Aorta (tissue), 5 donors: ENCODE measurements at places on chromosomes 3 and 15.
A peak's percentile ranks its signal among the peaks of the same experiment; 100 is the strongest.

GRCh38 chr15:48547286-48547685 lies 98.2 kb downstream of the FBN1 start:
- no peaks in the 10 kb centered on the region for H3K36me3 ChIP-seq
- no peaks in the 10 kb centered on the region for H3K27me3 ChIP-seq
- no peak overlapping the region for H3K4me3 ChIP-seq
- H3K27ac ChIP-seq = no peak overlapping the region

GRCh38 chr3:9793161-9793781 lies 389 bp downstream of the ARPC4 start:
- no peaks in the 10 kb centered on the region for H3K4me1 ChIP-seq
- H3K27ac ChIP-seq = peak overlapping the region; percentile 64
- no peak for DNase-seq

- DNase-seq = peak; percentile 28
- no peak overlapping the region for H3K27ac ChIP-seq
- no peaks in the 10 kb centered on the region for H3K4me1 ChIP-seq
- H3K4me3 ChIP-seq = no peak overlapping the region
Measured at GRCh38 chr15:70054884-70055387, 42.8 kb downstream of the TLE3 start.

GRCh38 chr3:158110658-158111018 lies 749 bp downstream of the RSRC1 start:
- DNase-seq = no peak
- H3K27ac ChIP-seq = no peak overlapping the region
- H3K4me1 ChIP-seq = no peaks in the 10 kb centered on the region
- no peaks in the 10 kb centered on the region for H3K27me3 ChIP-seq

- DNase-seq = no peak
- H3K36me3 ChIP-seq = no peaks in the 10 kb centered on the region
- H3K4me1 ChIP-seq = no peaks in the 10 kb centered on the region
- H3K4me3 ChIP-seq = no peak overlapping the region
- no peak overlapping the region for H3K27ac ChIP-seq
Measured at GRCh38 chr3:70631716-70632307, 319.4 kb upstream of the MDFIC2 start.

DNA sequence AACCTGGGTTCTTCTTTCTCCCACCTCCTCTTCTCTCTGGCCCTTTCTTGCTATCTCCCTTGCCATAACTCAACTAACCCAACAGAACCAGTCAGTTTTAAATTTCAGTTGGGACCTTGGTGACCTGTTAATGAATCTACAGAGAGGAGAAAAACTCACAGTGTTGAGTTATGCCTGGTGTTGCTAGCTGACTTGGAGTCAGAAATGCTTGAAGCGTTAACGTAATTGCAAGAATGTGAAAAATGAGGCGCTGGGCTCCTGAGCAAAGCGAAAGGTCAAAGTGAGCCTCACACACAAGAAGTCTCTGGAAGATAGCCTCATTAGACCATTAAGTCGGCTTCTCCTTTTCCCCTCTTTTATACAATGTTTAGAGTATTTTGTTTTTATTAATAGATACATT lies 18.4 kb downstream of the MEIS2 start:
- DNase-seq = no peak
- no peak overlapping the region for H3K27ac ChIP-seq
- H3K4me3 ChIP-seq = no peak overlapping the region
- H3K4me1 ChIP-seq = peaks cover 8% of the 10 kb centered on the region
- H3K27me3 ChIP-seq = no peaks in the 10 kb centered on the region
- H3K36me3 ChIP-seq = no peaks in the 10 kb centered on the region

GRCh38 chr3:172135185-172135584 lies 95.8 kb downstream of the FNDC3B start:
- H3K4me3 ChIP-seq = no peak overlapping the region
- no peak overlapping the region for H3K27ac ChIP-seq
- no peaks in the 10 kb centered on the region for H3K27me3 ChIP-seq
- peaks cover 8% of the 10 kb centered on the region for H3K4me1 ChIP-seq
- no peak for DNase-seq
